ENCODE measurements at places on chromosomes 4 and X. TPM values are rescaled to one million over a fixed set of nuclear protein-coding genes. Genes with fewer than 3 reads are reported as not detected.

DNA sequence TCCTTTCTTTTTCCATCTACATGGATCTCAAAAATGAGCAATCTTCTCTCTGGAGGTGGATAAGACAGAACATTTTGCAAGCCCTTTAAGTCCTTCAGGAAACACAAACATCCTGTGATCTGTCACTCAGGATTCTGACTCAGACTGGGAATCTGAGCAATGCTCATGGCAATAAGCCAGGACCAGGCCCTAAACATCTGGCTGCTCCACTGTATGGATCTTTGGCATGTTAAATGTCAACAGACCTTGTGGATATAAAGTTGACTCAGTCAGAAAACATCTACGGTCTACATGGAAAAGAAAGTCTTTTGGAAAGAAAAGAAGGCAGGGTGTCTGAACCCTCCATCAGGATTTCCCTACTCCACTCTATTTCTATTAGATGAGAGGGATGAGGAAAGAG is 17.8 kb upstream of the CHIC2 start:
- no peaks in the 10 kb centered on the region for H3K36me3 ChIP-seq
- H3K27me3 ChIP-seq: no peaks in the 10 kb centered on the region
- peaks cover 15% of the 10 kb centered on the region for H3K4me1 ChIP-seq
- H3K27ac ChIP-seq: no peak overlapping the region

The PAGE5 gene
- total RNA-seq: not detected

The CENPVL2 gene
- total RNA-seq: not detected

GRCh38 chr4:154595807-154596206 is 5.3 kb upstream of the FGA start:
- no peak overlapping the region for H3K27ac ChIP-seq
- H3K4me1 ChIP-seq: no peaks in the 10 kb centered on the region
- no peak for DNase-seq
- no peaks in the 10 kb centered on the region for H3K27me3 ChIP-seq

DNA sequence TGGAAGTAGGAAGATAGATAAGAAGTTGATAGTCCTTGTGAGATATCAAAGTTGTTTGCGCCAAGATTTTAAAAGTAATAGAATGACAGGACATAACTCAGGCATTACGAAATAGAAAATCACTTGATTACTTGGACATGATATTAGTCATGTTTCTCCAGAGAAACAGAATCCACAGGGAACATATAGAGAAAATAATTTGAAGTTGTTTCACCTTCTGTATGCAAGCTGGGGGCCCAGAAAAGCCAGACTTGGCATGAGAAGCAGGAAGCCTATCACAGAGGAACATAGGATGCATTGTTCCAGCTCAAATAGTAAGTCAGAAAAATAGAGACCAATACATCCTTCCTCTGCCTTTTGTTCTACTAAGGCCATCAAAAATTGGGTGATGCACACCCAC is 715.9 kb downstream of the TECRL start:
- no peak overlapping the region for H3K4me3 ChIP-seq
- no peaks in the 10 kb centered on the region for H3K27me3 ChIP-seq
- no peak for DNase-seq
- H3K27ac ChIP-seq: no peak overlapping the region
- no peaks in the 10 kb centered on the region for H3K4me1 ChIP-seq

DNA sequence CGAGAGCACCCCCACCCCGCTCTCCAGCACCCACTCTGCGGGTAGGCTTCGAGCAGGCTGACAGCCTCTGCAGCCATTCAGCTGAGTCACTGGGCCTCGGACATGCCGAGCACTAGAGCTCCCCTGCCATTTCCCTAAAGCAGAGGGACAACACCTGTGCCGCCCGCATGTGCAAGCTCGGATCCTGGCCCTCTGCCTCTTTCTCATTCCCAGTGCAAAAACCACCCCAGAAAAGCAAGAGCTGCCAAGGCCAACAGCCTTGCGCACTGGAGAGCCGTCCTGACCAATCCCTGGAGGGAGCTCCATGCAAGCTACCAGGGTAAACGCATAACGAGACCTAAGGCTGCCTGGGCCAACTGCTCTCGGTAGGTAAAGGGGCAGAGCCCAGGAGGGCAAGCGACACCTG is 5.3 kb downstream of the HCFC1 start:
- H3K4me1 ChIP-seq: peaks cover 13% of the 10 kb centered on the region
- DNase-seq: no peak
- H3K27me3 ChIP-seq: no peaks in the 10 kb centered on the region
- H3K36me3 ChIP-seq: peaks cover 16% of the 10 kb centered on the region
- H3K4me3 ChIP-seq: peak overlapping the region; percentile 29

The TBX22 gene
- not detected for total RNA-seq

DNA sequence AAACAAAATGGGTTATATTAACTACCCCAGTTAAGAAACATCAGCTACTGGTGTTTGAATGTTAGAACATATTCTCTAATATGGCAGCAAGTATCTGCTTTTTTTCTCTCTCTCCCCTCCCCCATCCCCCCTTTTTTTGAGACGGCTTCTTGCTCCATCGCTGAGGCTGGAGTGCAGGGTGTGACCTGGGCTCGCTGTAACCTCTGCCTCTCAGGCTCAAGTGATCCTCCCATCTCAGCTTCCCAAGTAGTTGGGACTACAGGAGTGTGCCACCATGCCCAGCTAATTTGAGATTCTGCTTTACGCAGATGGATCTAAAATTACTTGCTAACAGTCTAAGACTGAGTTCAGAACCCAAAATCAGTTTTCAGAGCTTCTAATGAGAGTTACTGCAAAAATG is 101.9 kb downstream of the AFF1 start:
- H3K27me3 ChIP-seq: no peaks in the 10 kb centered on the region
- H3K4me1 ChIP-seq: peaks cover 53% of the 10 kb centered on the region
- H3K4me3 ChIP-seq: no peak overlapping the region
- no peaks in the 10 kb centered on the region for H3K36me3 ChIP-seq

The TRIM60 gene
- not detected for total RNA-seq

GRCh38 chr4:108428923-108429322 is 191.5 kb upstream of the RPL34 start:
- no peaks in the 10 kb centered on the region for H3K27me3 ChIP-seq
- H3K4me1 ChIP-seq: no peaks in the 10 kb centered on the region
- H3K36me3 ChIP-seq: no peaks in the 10 kb centered on the region
- no peak overlapping the region for H3K27ac ChIP-seq
- no peak overlapping the region for H3K4me3 ChIP-seq
- no peak for DNase-seq

- H3K4me1 ChIP-seq: peaks cover 21% of the 10 kb centered on the region
- DNase-seq: no peak
- no peak overlapping the region for H3K4me3 ChIP-seq
- H3K36me3 ChIP-seq: no peaks in the 10 kb centered on the region
- H3K27ac ChIP-seq: no peak overlapping the region
Measured at GRCh38 chr4:183986291-183986970, 81.3 kb downstream of the STOX2 start.

The DCLK2 gene
- total RNA-seq: 18.3 TPM

GRCh38 chr4:69497886-69498395 is 2.2 kb upstream of the UGT2B4 start:
- no peaks in the 10 kb centered on the region for H3K4me1 ChIP-seq
- no peak overlapping the region for H3K27ac ChIP-seq
- no peaks in the 10 kb centered on the region for H3K36me3 ChIP-seq
- H3K4me3 ChIP-seq: no peak overlapping the region
- no peaks in the 10 kb centered on the region for H3K27me3 ChIP-seq

DNA sequence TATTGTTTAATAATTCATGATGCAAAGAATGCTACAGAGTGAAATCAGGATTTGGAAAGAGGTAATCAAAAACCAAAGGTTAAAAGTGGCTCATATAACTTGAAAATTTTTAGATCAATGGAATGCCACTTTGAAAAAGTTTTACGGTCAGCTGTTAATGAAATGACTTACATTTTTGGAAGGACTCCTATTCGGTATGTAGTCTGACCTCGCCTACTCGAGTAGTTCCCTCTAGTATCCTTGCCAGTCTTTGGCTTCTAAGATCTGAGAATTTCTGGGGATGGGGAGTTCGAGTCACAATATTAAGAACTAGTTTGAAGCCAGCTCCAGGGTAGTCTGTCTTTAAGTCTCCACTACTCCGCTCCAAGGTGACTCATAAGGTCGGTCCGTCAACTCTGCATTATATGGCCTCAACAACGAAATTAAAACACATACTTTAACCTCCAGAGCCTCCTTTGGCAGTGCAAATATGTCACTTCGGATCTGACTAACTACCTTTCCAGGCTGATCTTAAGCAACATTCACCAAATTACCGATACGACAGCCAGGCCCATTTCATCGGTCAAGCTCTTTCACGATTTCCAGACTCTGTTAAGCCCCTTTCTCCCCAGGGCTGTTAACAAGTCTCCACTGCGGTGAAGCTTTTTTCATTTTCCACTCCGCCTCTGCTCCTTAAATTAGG is 733 bp upstream of the NAA15 start:
- peak overlapping the region; percentile 90 for H3K27ac ChIP-seq
- peak overlapping the region; percentile 85 for H3K4me3 ChIP-seq
- peaks cover 46% of the 10 kb centered on the region for H3K4me1 ChIP-seq
- no peak for DNase-seq
- H3K27me3 ChIP-seq: no peaks in the 10 kb centered on the region

DNA sequence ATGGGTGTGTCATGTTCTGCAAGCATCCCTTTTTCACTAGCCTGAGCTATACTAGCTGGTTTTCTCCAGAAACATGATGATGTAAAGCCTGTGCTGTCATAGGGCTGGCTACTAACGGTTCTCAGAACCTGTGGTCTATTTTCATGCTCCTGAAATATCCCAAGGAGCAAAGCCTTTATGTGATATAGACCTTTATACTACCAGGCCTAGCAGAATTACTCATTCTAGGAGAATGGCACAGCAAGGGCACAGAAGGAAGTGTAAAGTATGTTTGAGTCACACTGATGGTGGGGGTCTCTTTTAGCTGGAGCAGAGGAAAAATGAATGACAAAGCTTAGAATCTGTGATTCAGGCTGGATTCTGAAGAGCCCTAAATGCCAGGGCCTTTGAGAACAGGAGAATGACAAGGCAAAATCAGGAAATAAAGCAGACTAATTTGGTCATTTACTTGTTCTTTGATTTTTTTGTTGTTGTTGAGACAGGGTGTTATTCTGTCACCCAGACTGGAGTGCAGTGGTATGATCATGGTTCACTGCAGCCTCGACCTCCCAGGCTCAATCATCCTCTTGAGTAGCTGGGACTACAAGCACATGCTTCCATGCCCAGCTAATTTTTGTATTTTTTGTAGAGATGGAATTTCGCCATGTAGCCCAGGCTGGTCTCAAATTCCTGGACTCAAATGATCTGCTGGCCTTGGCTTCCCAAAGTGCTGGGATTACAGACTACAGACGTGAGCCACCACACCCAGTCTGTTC is 11.8 kb downstream of the TCEAL1 start:
- H3K27ac ChIP-seq: no peak overlapping the region
- DNase-seq: no peak
- no peaks in the 10 kb centered on the region for H3K4me1 ChIP-seq
- H3K4me3 ChIP-seq: no peak overlapping the region
- H3K36me3 ChIP-seq: no peaks in the 10 kb centered on the region

The DMRTC1 gene
- total RNA-seq: not detected

GRCh38 chrX:52574416-52575275 is 57.8 kb upstream of the XAGE1B start:
- H3K27ac ChIP-seq: no peak overlapping the region
- DNase-seq: no peak
- no peaks in the 10 kb centered on the region for H3K36me3 ChIP-seq
- H3K4me3 ChIP-seq: peak overlapping the region; percentile 51

DNA sequence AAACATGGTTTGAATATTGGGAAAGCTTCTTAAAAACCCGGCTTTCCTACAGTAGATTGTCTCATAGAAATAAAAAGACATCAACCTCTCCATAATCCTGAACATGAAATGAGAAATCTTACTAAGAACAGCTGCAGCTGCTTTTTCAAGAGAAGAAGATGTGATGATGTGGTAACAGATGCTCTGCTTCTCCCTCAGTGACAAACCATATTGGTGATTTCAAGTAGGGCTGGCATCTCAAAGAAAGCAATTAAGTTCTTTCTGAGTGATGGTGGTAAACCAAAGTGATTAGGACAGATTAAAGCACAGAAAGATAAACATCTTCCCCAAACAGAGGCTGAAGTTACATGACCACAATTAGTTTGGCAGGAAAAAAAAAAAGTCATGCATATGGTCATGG is 1477.7 kb downstream of the RAPGEF2 start:
- H3K27ac ChIP-seq: no peak overlapping the region
- DNase-seq: no peak
- H3K36me3 ChIP-seq: no peaks in the 10 kb centered on the region

DNA sequence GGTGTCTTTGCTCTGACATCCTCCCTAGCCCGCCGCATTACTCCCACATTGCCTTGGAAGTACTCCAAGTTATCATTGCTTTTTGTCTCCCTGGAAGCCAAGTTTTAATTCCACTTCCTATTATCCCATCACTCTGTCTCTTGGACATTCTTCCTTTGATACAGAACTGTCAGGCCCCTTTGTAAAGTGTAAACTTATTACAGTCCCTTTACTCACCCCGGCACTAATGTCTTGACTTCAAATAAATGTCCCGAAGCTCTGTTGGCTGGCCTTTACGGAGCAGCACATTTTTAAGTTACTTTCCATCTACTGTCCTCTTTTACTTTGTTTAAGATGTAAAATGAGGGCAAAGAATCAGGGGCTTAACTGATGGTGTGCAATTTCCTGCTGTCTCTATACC is 223.5 kb upstream of the IGFBP7 start:
- H3K36me3 ChIP-seq: no peaks in the 10 kb centered on the region
- H3K27me3 ChIP-seq: no peaks in the 10 kb centered on the region
- no peak for DNase-seq
- H3K27ac ChIP-seq: no peak overlapping the region
- H3K4me3 ChIP-seq: no peak overlapping the region

The MAGEA11 gene
- not detected for total RNA-seq

DNA sequence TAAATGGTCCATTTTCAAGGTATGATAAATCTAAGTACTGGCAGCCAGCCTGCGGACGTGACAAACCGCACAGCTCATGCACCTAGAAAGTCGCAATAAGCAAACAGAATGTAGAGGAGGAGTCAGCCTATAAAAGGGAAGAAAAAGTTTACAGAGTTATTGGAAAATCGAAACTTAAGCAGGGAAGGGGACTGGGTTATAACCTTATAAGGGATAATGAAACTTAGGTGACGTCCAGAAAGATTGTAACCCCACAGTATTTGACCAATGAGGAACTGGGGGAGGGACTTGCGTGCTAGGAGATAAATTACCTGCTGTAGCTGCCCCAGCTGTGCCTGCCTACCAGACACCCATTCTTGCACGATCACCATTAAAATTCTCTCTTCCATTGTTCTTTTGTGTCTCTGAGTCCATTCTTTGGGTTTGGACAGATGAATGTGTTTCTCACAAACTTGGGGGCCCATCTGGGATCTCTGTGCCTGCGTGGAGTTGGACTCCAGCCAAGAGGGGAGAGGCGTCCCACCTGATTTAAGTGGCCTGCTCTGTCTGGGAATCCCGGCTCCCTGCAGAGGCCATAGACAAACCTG is 61.0 kb downstream of the ZCCHC12 start:
- H3K27me3 ChIP-seq: no peaks in the 10 kb centered on the region
- no peak for DNase-seq
- no peak overlapping the region for H3K27ac ChIP-seq
- H3K4me1 ChIP-seq: no peaks in the 10 kb centered on the region
- no peak overlapping the region for H3K4me3 ChIP-seq
- H3K36me3 ChIP-seq: no peaks in the 10 kb centered on the region
